ENCODE measurements at places on chromosomes 2 and 18.

GRCh38 chr2:10501980-10502802, 54.1 kb upstream of the ODC1 start:
- no peak for DNase-seq

DNA sequence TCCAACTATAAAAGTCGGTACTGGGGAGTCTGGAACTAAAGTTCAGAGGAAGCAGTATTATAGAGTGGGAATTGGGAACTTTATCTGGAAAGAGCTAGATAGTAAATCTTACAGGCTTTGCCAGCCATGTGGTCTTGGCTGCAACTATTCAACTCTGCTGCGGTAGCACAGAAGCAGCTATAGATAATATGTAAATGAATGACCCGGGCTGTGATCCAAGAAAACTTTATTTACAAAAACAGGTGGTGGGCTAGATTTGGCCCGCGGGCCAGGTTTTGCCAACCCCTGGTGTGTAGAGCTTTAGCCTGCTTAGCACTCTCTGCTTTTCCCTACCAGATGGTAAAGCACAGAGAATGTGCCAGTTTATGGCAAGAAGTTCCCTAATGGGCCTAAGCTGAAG, 70.8 kb downstream of the TNP1 start:
- DNase-seq = no peak

- DNase-seq = no peak
These were observed 213.8 kb downstream of the BCL2 start for GRCh38 chr18:63105636-63106316.

DNA sequence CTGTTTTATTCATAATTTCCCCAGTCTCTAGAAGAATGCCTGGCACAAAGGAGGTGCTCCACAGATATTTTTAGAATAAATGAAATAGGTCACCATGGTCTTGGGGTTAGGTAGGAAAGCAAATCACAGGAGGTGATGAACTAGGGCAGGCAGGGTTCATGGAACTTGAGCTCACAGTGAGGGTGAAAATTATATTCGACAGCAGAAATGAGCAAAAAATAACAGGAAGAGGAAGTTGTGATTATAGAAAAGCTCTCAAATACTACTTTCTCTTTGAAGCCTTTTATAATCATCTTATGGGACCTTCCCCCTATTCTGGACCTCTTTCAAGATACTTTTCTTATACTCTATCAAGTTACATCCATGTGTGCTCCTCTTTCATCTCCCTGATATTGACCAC, 4.5 kb upstream of the CREB1 start:
- no peak for DNase-seq

- no peak for DNase-seq
These were observed 8.2 kb downstream of the CNNM3 start for GRCh38 chr2:96824079-96824870.

- no peak for DNase-seq
These were observed 285.9 kb downstream of the SLC8A1 start for GRCh38 chr2:40166006-40166405.

- DNase-seq = no peak
These were observed 4.2 kb upstream of the AP1S3 start for GRCh38 chr2:223841436-223842190.

DNA sequence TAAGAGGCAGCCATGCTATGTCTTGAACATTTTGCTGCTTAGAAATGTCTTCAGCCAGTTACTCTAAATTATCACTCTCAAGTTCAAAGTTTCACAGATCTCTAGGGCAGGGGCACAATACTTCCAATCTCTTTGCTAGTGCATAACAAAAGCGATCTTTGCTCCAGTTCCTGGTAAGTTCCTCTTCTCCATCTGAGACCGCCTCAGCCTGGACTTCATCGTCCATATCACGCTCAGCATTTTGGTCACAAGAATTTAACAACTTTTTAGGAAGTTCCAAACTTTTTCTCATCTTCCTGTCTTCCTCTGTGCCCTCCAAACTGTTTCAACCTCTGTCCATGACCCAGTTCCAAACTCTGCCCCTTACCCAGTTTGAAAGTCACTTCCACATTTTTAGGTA, 8.8 kb upstream of the SLC35F5 start:
- DNase-seq = no peak

DNA sequence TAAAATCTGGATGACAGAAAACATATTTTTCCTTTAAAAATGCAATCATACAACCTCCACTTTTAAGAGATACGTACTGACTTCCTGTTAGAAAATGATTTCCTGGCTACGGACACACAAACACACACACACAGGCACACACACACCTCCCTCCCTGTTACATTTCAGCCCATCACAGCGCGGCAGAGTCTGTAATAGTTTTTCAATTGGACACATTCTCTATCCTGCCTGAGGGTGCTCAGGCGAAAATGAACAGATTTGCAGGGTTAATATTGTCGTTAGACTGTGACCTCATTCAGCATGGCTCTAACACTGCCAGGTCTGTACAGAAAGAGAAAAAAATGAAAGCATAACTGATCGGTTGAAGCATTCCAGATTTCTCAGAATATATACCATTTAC, 45.0 kb downstream of the KCTD1 start:
- no peak for DNase-seq

DNA sequence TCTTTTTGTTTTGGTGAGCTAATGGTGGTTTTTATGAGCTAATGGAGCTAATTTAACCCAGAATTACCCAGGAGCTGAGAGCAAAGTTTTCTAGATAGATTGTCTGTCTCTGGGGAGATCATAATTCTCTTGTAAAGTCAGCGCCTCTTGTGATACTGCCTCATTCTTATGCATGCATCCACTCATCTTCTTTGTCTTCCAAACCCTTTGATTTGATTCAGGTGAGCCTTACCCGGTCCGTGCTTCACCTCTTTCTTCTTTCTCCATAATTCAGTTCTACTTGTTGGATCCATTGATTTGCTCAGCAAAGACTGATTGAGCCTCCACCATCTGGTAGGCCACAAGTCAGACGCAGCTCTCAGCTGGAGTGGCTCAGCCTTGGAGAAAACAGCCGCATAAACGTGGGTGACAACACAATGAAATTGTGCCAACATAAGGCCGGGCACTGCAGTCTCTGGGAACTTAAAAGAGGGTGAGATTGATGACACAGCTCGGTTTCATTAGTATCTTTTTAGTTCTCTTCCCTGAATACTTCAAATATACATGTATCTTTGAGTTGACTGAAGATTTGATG, 158.5 kb upstream of the SH3BP4 start:
- DNase-seq = no peak

GRCh38 chr18:47632970-47633635, 297.4 kb downstream of the SMAD2 start:
- no peak for DNase-seq

DNA sequence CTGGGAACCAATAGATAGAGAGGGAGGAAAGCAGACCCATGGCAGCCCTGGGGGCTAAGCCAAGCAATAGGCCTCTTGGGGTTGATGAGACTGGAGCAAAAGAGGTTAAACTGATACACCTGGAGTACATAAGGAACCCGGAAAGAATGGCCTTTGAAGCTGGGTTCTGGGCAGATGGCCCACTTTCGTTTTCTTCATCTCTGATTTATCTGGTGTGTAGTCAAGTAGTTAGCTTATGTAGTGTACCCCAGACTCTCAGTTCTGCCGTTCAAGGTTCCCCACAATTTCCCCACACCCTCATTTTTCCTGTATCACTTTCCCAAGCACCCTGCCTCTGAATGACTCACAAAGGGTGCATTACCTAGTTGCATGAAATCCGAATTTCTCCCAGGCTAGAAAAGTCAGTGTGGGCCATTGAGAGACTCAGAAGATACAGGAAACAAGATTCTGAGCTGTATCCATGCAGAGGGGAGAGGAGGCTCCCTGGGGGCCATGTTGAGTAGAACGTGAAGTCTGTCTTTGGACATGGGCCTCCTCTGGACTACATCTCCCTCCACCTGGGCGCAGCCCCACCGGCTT, 235.0 kb downstream of the LOXHD1 start:
- no peak for DNase-seq

DNA sequence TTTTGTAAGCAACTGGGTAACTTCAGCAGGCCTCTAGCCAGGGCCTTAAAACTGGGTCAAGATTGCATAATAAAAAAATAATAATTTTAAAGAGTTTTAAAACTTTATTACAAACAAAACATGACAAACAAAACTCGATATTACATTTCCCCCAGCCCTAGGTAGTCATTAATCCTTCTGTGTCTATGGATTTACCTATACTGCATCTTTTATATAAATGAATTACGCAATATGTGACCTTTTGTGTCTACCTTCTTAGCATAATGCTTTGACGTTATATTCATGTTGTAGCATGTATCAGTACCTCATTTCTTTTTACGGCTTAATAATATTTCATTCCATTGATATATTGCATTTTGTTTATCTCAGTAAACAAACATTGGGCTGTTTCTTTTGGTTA, 113.5 kb downstream of the CCDC178 start:
- no peak for DNase-seq

DNA sequence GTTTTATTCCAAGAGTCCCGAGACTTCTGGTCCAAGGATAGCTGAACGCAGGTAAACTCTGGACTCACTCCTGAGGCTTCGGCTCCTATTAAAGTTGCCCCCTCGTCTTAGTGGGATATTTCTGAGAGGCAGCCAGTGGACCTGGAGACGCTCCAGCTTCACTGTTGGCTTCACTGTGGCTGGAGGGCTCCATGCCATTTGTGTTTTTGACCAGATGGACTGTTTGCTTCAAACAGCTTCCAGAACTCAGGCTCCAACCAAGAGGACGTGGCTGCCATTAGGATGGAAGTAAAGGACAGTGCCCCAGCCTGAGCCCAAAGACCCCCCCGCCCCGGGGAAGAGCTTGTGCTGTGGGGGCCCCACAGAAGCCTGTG, 94.4 kb upstream of the LDAH start:
- DNase-seq = no peak
